ENCODE measurements at places on chromosomes 16 and 17. TPM values are rescaled to one million over a fixed set of nuclear protein-coding genes. Genes with fewer than 3 reads are reported as not detected.

NECAB2 gene
- polyA plus RNA-seq = 0.85 TPM

RTN4RL1 gene
- 0.86 TPM for polyA plus RNA-seq

PITPNM3 gene
- 3.8 TPM for polyA plus RNA-seq

CCDC154 gene
- 0.68 TPM for polyA plus RNA-seq

USP6 gene
- 9.1 TPM for polyA plus RNA-seq

GRCh38 chr17:28938552-28938951 is 12.8 kb downstream of the PHF12 start:
- DNase-seq = no peak

- peak; percentile 45 for DNase-seq
Measured at GRCh38 chr16:84463221-84463620, 41.2 kb downstream of the MEAK7 start.

DNA sequence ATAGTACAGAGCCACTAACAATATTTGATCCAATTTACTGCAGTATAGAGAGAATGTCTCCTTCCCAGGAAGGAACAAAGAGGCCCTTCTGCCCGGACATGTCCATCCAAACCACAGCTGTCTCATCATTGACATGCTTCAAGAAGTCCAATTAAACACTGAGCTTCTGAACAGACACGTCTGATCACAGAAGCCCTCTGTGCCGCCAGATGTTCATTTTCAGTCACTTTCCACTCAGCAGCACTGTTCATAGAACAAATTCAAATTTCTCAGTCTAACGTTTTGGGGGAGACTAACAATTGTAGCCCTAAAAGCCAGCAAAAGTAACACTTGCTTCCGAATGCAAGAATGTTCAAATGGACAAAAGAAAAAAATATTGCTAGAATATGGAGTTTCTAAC is 15.3 kb downstream of the ZC3H7A start:
- peak; percentile 53 for DNase-seq

- no peak for DNase-seq
Measured at GRCh38 chr16:88373927-88374492, 8.7 kb upstream of the ZNF469 start.

- DNase-seq = no peak
Measured at GRCh38 chr17:66300956-66301355, 1.5 kb upstream of the PRKCA start.

DNA sequence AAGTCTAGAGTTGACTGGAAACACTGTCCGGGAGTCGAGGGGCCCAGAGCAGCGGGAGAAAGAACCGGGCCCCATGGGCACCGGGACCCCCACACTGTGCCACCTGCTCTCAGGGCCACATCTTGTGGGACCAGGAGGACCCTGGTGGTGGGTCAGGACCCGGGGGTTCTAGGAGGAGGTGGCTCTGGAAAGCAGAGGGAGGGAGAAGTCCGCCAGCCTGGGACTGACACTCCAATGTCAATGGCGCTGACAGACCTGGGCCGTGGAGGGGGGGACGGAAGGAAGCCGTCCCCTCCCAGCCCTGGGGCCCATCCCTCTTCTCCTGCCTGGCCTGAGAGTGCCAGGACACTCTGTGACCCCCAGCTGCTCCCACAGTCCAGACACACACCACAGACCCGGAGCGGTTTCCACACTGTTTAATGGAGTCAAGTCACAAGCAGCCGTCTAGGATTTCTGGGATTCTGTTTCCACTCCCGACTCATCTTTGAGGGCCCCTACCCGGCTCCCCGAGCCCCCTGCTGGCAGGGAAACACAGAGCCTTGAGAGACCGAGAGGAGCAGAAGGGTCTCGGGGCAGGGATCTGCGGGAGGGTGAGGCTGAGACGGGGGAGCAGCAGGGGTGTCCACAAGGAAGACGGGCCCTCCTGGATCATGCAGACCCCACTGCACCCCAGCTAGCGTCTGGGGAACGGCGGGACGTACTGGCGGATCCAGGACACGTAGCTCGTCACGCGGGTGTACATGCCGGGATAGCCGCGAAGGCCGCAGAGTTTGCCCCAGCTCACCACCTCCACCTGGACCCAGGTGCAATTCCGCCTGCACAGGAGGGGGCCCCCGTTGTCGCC is 23.5 kb upstream of the UBE2I start:
- no peak for DNase-seq

- DNase-seq = peak; percentile 51
Measured at GRCh38 chr17:64020056-64020766, at the start of gene ICAM2. Gene ICAM2, minus strand, starts transcription at chr17:64020633. Its CDS starts 13,942 bp downstream, at chr17:64006691.

- DNase-seq = no peak
Measured at GRCh38 chr17:10226930-10227695, 28.7 kb upstream of the GAS7 start.

DNA sequence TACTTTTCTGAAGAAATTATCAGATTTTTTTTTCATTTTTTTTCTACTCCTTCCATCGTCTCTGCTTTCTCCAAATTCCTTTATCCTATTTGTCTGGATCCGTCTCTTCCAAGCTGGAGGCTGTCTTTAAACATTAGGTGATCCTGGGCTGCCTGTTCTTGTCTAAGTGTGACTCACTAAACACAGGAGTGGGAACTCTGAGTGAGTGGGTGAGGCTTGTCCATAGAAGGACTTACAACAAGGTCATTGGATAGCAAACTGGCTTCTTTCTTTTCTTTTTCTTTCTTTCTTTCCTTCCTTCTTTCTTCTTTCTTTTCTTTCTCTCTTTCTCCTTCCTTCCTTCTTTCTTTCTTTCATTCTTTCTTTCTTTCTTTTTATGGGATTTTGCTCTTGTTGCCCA is 18.2 kb downstream of the ALOX15 start:
- DNase-seq = no peak

GRCh38 chr17:65783845-65784334 is 222.4 kb upstream of the AXIN2 start:
- no peak for DNase-seq

- DNase-seq = peak; percentile 32
Measured at GRCh38 chr16:46757339-46758050, 9.4 kb upstream of the MYLK3 start.

Measured in muscle of back (tissue), 13 donors.